ENCODE measurements at places on chromosomes 2 and 18.

- no peak for DNase-seq
Measured at GRCh38 chr2:43333101-43333655, 106.8 kb upstream of the ZFP36L2 start.

GRCh38 chr2:104849618-104850141 is 4.2 kb upstream of the POU3F3 start:
- DNase-seq, result peak; percentile 53

- no peak for DNase-seq
Measured at GRCh38 chr2:224751996-224752698, 36.0 kb upstream of the CCDC195 start.

DNA sequence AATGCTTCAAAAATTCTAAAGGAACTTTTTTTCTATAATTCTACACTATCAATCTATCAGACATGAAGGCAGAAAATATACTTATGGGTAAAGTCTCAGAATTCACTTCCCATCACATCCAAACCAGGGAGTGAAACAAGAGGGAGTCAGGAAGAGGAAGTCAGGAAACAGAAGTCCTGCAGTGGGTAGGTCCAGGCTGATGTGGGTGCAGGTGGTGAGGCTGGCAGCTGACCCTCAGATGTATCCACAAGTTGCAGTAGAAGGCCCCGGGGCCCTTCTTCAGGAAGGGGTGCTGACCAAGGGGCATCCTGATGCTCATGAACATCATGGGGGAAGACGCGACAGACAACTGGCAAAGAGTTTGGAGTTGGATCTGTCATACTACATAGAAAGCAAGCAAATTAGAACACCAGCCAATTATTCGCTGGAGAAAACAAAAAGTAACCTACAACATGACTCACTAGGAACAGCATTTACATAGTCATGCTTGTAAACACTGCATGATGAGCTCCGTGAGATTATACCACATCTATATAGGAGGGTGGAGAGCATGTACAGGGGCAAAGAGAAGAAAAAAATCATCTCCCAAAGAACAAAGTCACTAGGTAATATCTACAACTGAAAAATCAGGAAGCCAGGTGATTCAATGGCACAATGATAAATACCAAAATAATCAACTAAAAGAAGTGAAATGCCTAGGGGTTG is 4.2 kb downstream of the UXS1 start:
- DNase-seq, result no peak

DNA sequence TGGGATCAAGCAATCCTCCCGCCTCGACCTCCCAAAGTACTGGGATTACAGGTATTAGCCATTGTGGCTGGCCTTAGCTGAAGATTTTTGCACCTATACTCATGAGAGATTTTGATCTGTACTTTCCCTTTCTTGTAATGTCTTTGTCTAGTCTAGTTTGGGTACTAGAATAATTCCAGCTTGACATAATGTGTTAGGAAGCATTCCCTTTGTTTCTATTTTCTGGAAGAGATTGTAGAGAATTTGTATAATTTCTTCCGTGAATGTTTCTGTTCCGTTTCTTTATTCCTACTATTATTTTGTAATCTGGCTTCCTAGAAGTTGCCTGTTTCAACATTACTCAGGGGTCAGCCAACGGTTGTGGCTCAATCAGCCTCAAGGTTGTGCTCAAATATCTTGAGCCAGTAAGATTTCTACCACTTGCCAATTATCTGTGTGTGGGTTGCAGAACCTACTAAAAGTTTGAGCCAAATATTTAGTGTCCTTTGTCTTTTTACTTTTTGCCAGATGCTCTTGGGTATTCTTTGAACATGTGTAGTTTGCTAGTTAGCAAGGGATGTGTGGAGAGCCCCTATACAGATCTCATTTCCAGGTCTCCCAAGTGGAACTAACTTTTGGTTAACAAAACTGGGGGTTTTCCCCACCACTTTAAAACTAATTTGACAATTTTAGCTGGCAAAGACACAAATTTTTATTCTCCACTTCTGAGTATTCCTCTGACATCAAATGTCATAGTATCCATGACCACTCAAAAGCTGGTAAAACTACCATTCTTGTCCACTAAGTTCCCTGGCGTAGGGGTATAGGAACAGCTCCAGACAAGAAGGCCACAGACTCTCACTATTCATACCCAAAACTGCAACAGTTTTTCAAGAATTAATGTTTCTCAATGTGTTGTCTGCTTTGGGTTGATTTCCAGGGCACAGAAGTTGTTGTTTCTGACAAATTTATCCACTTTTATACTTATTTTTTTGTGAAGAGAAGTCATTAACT is 42.8 kb upstream of the BAZ2B start:
- no peak for DNase-seq

- DNase-seq, result no peak
Measured at GRCh38 chr18:42131930-42132244, 176.9 kb downstream of the PIK3C3 start.

DNA sequence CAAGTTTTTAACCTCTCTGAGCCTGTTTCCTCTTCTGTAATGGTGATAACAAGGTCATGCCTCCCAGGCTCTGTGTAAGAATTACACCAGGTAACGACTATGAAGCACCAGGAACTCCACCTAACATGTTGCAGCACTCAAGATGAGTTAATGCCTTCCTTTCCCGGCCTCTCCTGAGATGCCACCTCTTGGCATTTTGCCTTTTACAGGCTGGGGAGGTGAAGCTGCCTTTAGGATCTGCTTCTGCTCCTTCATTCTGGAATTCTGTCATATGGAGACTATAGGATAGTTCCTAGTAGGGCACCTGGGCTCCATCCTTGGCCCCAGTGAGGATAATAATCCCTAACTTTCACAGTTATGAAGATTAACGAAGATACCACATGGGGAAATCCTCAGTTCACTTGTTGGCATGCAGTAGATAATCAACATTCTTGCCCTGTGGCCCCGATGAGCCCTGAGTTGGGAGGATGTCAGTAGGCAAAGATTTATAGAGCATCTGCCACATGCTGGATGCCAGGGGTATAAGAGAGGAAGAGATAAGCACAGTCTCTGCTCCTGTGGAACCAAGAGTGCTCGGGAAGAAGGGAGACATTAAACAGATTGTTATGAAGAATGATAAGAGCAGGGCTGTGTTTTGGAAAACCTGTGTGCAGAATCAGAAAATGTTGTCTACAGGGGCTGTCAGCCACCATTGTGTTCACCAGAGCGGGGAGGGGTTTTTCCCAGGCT is 43.9 kb upstream of the KCNF1 start:
- no peak for DNase-seq

DNA sequence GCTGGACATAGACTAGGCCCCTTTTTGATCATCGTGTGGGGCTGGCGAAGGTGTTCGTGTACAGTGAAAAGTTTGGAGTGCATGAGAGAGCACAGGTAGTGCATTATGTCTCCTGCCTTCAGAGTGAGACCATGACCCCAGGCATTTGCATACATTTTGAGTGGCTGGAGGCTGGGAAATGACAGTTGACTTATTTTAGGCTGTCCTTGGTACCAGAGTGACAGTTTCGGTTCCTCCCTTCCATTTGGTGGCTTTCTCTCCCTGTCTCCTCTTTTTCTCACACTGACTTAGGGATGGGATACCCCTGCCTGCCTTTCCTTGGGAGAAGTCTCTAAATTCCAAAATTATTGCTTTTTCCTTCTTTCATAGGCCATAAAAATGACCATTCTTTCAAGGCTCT is 20.1 kb downstream of the SERPINB12 start:
- no peak for DNase-seq

- DNase-seq, result no peak
Measured at GRCh38 chr2:3453190-3453999, 65.9 kb downstream of the ADI1 start.

DNA sequence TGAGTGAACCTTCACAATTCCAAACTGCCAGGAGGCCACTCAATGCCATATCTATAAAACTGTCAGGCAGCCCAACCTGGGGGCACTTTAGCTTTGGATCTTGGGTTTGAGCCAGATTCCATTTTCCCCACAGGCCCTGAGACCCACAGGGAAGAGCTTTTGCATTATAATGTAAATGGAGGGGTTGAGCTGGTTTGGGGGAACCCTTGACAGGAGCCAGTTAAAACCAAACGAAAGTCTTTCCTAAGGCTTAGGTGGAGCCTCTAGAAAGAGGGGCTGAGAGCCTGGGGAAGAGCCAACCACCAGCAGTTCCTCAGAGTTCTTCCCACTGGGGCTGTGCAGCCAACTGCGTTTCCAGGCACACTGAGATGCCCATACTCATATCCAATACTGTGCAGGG is 42.7 kb downstream of the BCL11A start:
- no peak for DNase-seq

DNA sequence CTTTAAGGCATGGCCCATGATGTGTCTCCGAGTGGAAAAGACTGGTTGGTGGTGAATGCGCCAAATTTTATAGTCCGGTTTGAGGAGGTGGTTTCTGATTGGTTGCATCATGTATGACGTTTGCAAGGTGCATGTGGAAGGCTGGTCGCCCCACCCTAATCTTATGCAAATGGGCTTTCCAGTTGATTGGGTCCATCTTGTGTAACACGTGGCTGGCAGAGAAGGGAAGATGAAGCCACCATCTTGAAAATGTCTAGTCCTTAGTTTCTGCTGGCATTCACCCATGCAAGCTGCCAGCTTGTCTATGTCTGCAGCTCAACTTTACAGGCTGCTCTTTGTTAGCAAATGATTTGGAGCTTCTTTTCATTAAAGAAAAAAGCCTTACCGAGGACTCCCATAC is 132.2 kb downstream of the PIK3C3 start:
- no peak for DNase-seq

DNA sequence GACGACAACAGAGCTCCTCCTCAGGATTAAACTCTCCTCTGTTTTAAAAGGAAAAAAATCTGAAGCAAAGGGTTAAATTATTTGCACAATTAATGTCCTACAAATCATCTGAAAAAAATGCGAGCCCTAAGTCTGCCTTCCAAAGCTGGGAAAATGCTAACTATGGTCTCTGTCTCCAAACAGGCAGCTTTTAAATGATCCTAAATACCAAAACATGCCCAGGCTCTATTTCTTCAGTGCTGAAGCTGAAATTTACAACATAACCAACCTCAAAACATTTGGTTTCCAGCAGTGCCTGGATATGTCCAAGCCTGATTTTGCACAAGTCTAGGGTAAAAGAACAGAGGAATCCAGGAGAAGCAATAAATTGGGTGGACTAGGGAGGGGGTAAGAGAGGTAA is 57.2 kb downstream of the LBH start:
- no peak for DNase-seq

GRCh38 chr2:178884440-178884839 is 77.2 kb upstream of the TTN start:
- DNase-seq, result no peak

GRCh38 chr2:60104514-60105505 is 448.6 kb downstream of the BCL11A start:
- no peak for DNase-seq

DNA sequence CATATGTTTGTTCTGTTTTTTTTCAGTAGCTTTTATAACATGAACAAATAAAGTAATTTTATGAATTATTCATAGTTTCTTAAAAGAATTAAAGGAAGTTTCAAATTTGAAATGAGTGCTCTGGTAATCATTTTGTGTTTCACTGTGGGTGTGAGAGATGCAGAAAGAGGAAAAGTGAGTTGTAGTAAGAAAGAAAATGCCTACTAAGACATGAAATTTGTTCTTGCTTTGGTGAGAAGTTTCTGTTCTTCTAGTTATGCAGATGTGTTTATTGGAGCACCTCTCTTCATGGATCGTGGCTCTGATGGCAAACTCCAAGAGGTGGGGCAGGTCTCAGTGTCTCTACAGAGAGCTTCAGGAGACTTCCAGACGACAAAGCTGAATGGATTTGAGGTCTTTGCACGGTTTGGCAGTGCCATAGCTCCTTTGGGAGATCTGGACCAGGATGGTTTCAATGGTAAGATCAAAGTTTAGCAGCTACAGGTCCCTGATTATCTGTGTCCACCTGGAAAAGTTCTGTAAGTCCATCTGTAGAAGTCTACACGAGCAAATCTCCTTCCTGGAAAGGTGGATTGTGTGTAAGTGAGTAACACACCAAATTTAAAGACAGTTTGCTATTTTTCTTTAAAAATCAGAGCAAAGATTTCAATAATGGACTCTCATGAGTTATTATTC is 51.4 kb downstream of the ITGAV start:
- no peak for DNase-seq

- DNase-seq, result no peak
Measured at GRCh38 chr2:86783615-86784339, 6.9 kb downstream of the CD8A start.

- no peak for DNase-seq
Measured at GRCh38 chr2:128714851-128715312, 396.2 kb upstream of the HS6ST1 start.

GRCh38 chr18:44853430-44853829 is 172.7 kb downstream of the SETBP1 start:
- no peak for DNase-seq

GRCh38 chr18:79698668-79699335 is 19.2 kb downstream of the CTDP1 start:
- no peak for DNase-seq

DNA sequence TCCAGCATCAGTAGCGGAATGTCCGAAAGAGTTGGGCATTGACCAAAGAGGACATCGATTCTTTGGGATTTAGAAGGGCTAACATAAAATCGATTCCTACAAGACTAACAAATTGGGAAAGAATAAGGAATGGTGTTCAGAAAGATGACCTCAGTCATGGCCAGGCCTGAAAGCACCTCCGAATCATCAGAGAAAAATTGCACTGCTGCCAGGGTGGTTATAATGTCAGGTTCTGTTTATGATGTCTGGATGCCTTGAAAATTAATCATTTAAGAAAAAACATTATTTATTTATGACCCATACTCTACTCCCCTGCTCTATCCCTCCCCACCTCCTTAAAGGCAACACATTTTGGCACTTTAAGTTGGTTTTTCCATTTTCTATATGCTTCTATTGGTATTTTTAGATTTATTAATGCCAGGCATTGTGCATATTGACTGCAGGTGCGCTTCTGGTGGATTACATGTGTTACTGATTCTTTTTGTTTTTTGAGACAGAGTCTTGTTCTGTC is 104.7 kb downstream of the MYCN start:
- DNase-seq, result no peak

GRCh38 chr2:219611866-219612576 is 14.4 kb downstream of the STK11IP start:
- DNase-seq, result no peak

- no peak for DNase-seq
Measured at GRCh38 chr2:12314127-12314760, 402.5 kb upstream of the TRIB2 start.

GRCh38 chr2:127398239-127398590 is 10.4 kb upstream of the MAP3K2 start:
- DNase-seq, result peak; percentile 74

DNA sequence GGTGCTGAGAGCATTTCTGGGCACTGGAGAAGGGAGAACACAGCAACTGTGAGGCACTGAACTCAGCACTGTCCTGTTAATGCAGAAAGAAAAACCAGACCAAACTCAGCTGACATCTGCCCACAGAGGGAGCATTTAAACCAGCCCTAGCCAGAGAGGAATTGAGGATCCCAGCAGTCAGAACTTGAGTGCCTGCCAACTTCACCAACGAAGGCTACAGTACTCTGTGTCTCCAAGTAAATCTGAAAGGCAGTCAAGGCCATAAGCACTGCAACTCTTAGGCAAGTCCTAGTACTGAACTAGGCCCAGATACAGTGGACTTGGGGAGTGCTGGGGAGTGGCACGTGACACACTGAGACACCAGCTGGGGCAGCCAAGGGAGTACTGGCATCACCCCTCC is 176.2 kb upstream of the ZC3H15 start:
- no peak for DNase-seq

GRCh38 chr2:109644571-109645275 is 30.6 kb downstream of the SOWAHC start:
- DNase-seq, result no peak

- DNase-seq, result no peak
Measured at GRCh38 chr2:3902131-3902530, 198.8 kb downstream of the DCDC2C start.
